ENCODE measurements at places on chromosomes 1 and 21.
A peak's percentile ranks its signal among the peaks of the same experiment; 100 is the strongest.

DNA sequence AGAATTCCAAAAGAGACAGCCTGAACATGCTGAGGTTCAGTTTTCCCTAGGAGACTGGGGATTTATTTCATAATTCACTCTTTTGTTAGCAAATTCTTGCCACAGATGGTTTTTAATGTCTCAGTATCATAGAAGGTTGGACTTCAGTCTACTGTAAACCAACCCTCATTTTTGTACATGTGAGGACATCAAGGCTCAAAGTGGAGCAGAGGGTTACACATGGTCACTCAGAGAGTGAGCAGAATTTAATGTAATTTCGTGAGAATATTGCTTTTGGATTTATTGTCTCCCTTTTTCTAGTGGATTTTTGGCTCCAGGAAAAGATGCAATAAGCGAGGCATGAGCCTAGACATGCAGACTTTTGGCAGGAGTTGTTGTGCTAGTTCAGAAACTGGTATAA, 210.8 kb upstream of the JUN start:
- DNase-seq = no peak

- no peak for DNase-seq
These were observed 3.8 kb downstream of the CDC42SE1 start for GRCh38 chr1:151055581-151055980.

DNA sequence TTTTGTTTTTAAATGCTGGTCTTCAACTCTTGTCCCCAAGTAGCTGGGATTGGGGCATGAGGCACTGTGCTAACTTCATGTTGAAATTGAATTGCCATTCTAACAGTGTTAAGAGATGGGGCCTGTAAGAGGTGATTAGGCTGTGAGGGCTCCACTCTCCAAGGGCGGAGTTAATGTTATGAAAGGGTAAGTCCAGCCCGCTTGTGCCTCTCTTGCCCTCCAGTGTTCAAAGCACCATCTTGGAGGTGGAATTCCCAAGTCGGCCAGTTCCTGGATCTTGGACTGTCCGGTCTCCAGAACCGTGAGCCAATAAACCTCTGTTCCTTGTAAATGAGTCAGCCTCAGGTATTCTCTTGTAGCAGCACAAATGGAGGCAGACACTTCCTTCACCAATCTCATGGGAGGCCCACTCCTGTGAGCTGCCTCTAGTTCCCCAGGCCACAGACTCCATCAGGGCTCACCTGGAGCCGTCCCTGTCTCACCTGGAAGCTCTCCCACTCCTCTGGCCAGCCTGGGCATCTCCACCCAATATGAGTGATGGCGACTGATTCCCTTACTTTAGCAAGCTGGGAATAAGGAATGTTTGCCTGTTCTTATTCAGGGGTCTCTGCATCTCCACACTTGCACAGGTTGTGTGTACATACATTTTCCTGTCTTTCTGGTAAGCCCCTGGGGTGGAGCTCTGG, 15.5 kb downstream of the IBA57 start:
- no peak for DNase-seq

DNA sequence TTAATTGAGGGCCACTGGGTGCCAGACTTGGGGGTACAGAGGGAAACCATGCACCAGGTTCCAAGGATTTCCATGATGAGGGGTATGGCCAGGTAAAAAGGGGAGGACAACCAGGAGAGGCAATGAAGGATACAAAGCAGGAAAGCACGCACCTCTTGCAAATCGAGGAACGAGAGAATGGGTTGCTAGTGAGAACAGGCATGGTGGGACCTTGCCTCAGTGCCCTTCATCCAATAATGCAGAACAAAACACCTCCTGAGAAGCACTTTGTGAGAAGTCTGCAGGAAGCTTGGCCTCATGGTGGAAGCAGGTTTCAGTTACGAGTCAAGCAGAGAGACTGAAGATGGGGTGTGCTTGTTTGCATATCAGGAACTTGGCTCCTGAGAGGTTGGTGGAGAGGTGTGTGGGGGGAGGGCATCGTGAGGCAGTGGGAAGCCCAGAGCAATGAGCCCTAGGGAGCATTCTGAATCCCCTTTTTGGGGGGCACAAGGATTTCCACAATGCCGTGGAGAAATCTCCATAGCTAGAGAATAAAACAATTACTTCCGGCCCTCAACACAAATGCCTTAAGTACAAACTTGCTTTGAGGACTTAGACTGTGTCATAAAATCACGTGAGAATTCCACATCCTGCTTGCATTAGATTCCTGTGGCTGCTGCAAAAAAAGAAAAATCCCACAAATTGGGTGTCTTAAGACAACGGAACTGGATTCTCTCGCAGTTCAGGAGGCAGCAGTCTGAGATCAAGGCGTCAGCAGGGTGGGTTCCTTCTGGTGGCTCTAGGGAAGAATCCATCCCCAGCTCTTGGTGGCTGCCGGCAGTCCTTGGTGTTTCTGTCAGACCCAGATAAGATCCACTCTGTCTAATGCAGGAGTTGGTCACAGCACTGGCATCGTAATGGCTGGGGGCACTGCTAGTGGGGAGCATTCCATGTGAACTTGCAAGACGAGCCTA, 54.9 kb upstream of the BACE2 start:
- DNase-seq = peak; percentile 71

DNA sequence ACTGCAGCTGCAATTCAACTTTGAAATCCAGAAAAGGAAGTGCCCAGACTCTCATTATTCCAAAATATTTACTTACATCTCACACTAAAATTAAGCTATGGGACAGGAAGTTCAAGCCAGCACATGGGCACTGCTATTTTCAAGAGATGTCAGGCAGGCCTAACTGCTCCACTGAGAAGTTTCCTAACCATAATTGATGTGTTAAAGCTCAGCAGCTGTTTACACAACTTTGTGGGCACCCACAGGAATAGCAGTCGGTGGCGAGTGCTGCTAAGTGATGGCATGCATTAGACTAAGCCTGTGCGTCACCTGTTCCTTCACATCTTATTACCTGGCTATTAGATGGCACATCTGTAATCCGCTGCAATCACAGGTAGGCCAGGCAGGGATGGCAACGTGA, 303.3 kb upstream of the DAB1 start:
- DNase-seq = peak; percentile 22

DNA sequence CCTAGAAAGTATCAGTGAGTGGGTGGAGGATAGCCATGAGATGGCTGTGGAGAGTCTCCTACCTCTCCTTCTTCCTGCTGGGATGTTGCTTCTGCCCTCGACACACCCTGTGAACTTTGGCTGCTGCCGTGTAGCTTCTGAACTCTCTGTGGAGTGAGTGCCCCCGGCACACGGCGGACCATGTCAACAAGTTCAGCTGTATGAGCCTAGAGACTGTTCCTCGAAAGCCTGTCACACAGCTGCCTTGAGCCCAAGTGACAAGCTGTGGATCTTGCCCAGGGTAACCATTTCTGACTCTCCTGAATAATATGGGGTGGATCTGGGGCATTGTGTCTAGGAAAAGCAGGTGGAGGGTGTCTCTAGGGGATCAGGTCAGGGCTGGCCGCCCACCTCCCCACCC, 143.2 kb downstream of the NOS1AP start:
- no peak for DNase-seq

DNA sequence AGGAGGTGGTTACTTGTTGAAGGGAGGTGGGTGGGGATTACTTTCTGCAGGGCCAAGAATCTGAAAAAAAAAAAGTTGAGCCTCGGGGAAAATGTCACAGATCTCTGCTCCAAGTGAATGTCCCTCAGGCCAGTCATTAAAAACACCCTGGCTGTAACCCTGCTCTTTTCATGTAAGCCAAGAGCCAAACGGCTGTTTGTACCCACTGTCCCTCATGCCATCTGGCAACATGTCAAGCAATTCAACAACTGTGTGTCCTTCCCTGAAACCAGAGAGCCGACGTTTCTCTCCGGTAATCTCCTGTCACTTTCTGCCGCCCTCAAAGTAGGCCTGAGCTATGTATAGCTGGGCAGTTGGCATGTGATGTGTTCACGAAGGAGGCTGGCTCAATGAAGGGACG, 14.7 kb downstream of the CASQ2 start:
- no peak for DNase-seq

GRCh38 chr1:108561689-108562326, 1.9 kb downstream of the EEIG2 start:
- peak; percentile 23 for DNase-seq

- DNase-seq = no peak
These were observed 53.8 kb downstream of the IVNS1ABP start for GRCh38 chr1:185263292-185263691.

GRCh38 chr1:232891071-232891470, 59.3 kb upstream of the NTPCR start:
- no peak for DNase-seq

Data from retina (tissue), 1 donor.